ENCODE measurements at places on chromosomes 13 and 19.

GRCh38 chr19:12580180-12580694 lies 29.0 kb upstream of the ZNF564 start:
- no peak for ATAC-seq

GRCh38 chr13:68851026-68851425 lies 1256.6 kb upstream of the ATXN8OS start:
- ATAC-seq, result no peak

DNA sequence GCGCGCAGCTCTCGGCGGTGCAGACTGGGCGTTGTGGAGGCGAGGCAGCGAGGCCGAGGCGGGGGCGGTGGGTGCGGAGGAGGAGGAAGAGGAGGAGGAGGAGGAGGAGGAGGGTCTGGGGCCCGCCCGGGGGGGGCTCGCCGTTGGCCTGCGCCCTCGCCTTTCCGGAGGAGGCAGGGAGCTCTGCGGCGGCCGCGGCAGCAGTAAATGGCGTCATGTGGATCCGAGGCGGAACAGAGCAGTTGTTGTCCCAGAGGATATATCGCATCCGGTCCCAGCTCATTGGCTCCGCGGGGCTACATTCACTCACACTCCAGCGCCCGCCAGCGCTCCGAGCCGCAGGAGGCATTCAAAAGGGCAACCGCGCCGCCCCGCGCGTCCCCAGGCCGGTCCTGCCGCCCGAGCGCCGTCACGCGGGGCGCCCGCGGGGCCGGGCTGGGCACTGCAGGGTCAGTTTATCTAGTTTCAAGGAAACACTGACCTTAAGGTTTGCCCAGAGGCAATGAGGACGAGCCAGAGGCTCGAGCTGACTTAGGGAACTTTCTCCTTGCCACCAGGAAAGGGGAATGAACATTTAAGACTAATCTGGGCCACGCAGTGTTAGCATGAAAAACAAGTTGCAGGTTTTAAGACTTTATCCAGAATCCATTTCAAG lies at the start of gene SPRY2:
SPRY2 (minus strand) TSS at position 26 of the 655 bp plus-strand sequence. CDS start 3,421 bp downstream, outside the sequence.
- ATAC-seq, result peak; percentile 81

DNA sequence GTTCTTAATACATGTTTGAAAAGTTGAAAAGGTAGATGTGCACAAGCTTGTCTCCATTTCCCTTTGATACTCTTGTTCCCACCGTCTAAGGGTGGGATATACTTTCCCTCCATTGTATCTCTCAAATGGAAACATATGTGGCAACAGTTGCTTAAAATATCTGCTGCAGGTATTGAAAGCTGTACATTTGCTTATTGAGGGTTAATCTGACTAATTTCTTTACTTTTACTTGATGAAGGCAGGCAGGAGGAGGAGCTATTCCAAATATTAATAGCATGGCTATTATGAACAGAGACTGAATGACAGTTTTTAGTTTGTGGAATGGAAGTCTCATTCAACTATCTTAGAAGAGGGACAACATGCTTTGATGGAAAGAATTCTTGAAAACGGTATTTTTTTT lies 103.8 kb downstream of the SLC10A2 start:
- no peak for ATAC-seq

DNA sequence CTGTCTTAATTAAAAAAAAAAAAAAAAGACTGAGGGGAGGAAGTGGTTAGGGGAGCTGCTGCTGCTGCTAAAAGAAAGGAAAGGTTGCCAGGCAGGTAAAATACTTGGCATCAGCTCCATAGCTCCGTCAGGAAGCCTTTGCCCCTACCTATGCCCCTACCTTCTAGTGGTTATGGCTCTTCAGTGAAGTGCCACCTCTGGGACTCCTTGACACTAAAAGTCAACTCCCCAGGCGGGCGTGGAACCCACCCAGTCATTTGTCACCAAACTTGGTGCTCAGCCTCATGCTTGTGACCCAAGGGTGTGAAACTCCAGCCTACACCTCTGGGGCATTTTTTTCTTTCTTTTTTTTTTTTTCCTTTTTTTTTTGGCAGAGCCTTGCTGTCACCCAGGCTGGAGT lies 4.9 kb upstream of the NECTIN2 start:
- ATAC-seq, result no peak

GRCh38 chr13:73310366-73310765 lies 251.6 kb downstream of the KLF5 start:
- no peak for ATAC-seq

DNA sequence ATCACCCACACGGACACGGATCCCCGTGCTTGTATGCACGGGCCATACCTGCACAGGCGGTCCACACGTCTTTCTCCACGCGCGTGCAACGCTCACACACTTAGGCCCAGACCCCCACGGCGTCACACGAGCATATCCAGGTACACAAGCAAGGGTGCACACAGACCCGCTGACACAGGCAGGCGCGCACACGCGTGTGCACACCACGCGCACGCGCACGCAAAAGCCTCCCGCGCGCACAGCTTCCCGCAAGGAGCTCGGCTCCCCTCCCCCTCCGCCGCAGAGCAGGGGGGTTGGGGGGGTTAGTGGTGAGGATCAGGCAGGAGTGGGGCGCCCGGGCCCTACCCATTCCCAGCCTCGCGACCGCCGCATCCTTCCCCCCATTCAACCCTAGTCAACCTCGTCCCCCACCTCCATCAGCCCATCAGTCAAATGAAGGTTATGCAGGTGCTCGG lies 407 bp downstream of the RAB3A start:
- peak; percentile 12 for ATAC-seq

DNA sequence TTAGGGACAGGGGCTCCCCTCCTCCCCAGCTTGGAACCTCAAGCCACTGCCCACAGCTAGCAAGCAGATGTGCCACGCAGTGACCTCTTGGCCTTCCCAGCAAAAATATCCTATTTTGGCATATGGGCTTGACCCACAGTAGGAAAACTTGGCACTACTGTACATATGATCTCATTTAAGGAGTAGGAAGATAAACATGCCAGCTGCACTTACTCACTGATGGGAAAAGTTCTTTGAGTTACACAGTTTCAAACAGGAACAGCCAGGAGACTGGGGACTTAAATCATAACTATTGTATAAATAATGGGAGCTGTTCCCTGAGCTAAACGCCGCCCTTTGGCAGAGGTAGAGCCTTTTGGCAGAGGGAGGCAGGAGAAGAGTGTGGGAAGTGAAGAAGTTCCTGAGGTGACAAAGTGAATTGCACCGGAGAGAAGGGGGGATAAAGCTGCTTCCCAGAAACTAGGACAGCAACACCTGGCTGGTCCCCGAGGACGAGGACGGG lies 6.1 kb downstream of the SACS start:
- ATAC-seq, result peak; percentile 87

DNA sequence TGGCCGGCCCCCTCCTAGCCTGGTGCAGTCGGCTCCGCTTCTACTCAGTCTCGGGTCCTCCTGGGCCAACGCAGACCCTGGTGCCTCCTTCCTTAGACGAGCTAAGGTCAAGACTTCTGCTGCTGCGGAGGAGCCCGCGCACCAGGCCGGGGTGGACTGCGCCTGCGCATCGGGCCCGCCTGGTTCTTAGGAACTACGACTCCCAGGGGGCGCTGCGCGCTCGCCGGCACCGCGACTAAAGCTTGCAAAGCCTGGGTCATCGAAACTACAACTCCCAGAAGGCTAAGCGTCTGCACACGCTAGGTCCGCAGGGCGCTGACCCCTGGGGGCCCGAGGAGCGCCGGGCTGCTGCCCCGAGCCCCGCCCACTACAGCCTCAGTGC lies at the start of gene ZNF835:
ZNF835 (minus strand) TSS at position 145 of the 382 bp plus-strand sequence. CDS start 6,559 bp downstream, outside the sequence.
- no peak for ATAC-seq

DNA sequence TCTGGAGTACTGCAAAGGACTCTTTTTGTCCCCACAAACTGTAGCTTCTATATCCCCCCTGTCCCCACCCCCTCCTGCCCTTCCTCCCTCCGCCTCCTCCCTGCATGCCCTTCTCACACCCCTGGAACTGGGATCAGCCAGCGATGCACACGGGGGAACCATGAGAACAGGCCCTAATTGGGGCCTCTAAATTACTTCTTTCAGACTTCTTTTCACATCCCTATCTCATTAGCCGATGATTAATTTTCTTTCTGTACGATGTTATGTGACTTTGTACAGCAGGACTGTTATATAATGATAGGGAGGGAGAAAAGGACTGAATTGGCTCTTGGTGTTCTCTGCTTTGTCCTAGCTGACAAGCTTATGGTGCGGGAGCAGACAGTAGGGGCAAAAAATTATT lies 347.5 kb downstream of the DNAJC15 start:
- no peak for ATAC-seq

GRCh38 chr19:35261356-35262100 lies 7.2 kb upstream of the USF2 start:
- peak; percentile 12 for ATAC-seq

GRCh38 chr13:92097337-92097903 lies 699.0 kb downstream of the GPC5 start:
- ATAC-seq, result no peak

DNA sequence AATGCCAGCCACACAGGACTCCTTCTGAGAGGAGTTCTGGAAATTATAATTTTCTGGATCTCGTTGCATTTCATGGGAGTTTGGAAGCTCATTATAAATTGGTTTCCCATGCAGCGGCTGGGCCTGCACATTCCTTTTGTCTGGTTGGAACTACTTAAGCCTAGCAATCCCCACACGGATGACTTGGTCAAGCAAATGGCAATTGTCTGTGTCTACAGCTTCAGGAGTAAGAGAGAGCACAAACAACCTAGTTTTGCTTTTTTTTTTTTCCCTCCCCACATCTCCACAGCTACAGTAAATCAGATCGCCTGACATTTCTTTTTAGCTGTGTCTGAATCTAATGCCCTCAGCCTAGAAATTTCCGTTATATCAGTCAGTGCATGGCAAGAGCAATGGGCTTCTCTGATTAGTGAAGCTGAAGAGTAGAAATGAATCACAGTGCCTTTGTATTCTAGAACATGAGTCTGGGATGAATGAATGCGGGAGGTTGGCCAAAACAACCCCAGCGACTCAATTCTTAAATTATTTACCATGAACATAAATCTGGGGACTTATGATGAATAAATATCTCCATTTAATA lies 15.1 kb downstream of the PCDH8 start:
- ATAC-seq, result no peak

DNA sequence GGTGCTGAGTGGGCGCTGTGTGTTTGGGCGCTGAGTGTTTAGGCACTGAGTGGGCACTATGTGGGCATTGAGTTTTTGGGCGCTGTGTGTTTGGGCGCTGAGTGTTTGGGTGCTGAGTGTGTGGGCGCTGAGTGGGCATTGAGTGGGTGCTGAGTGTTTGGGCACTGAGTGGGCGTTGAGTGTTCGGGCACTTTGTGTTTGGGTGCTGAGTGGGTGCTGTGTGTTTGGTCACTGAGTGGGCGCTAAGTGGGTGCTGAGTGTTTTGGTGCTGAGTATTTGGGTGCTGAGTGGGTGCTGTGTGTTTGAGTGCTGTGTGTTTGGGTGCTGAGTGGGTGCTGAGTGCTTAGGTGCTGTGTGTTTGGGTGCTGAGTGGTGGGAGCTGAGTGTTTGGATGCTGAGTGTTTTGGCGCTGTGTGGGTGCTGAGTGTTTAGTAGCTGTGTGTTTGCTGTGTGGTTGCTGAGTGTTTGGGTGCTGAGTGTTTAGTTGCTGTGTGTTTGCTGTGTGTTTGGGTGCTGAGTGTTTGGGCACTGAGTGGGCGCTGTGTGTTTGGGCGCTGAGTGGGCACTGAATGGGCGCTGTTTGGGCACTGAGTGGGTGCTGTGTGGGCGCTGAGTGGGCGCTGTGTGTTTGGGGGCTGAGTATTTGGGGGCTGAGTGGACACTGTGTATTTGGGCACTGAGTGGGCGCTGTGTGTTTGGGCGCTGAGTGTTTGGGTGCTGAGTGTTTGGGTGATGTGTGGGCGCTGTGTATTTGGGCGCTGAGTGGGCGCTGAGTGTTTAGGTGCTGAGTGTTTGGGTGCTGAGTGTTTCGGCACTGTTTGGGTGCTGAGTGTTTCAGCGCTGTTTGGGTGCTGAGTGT lies 47.2 kb upstream of the F7 start:
- ATAC-seq, result no peak

- peak; percentile 32 for ATAC-seq
Observed at GRCh38 chr19:43759515-43759914, 4.8 kb upstream of the SMG9 start.

- ATAC-seq, result no peak
Observed at GRCh38 chr13:86383561-86383960, 584.3 kb upstream of the SLITRK6 start.

DNA sequence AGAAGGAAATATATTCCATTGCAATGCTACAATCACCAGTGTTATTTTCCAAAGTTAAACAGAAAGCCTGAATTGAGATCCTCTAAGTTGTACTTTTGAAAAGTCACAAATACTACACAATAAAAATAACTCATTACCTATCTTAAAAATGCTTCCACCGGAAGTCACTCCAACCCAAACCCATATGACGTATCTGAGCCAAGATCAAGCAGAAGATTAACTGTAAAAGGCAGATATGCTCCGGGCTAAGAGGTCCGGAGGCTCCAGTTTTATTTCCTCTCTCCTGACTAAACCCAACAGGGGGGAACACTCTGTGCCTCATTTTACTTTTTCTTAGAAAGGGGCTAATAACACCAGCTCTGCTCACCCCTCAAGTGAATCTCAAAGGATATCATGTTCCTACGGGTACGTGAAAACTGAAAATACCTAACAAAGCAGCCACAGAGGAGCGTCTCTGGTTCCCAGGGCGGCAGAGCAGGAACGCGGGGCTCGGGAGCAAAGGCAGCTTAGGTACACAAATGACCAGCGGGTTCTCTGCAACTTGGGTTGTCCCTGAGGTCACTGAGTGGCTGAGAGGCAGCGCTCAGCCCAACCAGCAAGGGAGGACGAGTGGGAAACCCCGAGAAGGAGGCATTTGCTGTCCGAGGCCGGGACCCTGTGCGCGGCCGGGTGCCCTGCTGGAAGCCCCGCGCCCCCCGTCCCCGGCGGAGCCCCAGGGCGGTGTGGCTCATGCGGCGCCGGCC lies 750 bp downstream of the RAB20 start:
- peak; percentile 66 for ATAC-seq

DNA sequence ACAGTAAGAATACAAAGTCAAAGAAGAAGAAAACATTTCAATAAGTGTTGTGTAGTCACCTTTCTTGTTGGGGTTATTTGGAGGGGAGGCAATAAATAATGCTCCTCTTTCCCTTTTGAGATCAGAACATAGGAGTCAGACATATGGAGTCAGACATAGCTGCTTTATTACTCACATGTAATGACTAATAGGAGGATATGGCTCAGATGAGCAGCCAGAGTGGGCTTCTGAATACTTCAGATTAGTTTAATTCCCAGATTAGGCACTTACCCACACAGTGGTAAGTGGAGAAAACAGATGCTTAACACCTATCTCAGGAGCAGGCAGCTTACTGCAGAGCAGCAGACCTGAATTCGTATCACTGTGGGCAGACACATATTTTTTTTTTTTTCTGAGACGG lies 31.7 kb upstream of the C1QTNF9B start:
- peak; percentile 97 for ATAC-seq

DNA sequence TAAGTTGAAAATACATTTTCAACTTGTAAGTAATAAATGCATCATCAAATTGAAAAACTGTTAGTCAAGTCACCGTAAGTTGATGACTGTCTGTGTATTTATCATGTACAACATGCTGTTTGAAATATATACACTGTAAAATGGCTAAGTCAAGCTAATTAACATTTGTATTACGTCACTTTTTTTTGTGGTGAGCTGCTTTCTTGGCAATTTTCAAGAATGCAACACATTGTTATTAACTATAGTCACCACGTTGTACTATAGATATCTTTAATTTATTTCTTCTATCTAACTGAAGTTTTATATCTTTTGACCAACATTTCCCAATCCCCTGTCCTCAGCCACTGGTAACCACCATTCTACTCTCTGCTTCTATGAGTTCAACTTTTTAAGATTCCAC lies 57.0 kb downstream of the RBM26 start:
- ATAC-seq, result no peak

GRCh38 chr13:42873081-42873480 lies 91.7 kb downstream of the FAM216B start:
- ATAC-seq, result no peak

- ATAC-seq, result no peak
Observed at GRCh38 chr19:30071871-30072270, 129.8 kb downstream of the URI1 start.

- ATAC-seq, result no peak
Observed at GRCh38 chr13:84553227-84553626, 671.0 kb upstream of the SLITRK1 start.
